ENCODE measurements at places on chromosomes 3 and 15. TPM values are rescaled to one million over a fixed set of nuclear protein-coding genes. Genes with fewer than 3 reads are reported as not detected.

LRRC31 gene
- polyA plus RNA-seq, result 0.06 TPM

NRG4 gene
- polyA plus RNA-seq, result 3.9 TPM

SEMA7A gene
- 6.1 TPM for polyA plus RNA-seq

MNS1 gene
- 21.8 TPM for polyA plus RNA-seq

CMTM7 gene
- 69.4 TPM for polyA plus RNA-seq

ELL3 gene
- polyA plus RNA-seq, result 8.4 TPM

Data from right lung (tissue), 10 donors.